OCI-M1 (cell line): ENCODE measurements at places on chromosomes 7 and 10.
A peak's percentile ranks its signal among the peaks of the same experiment; 100 is the strongest.

- DNase-seq = no peak
These were observed 6.4 kb downstream of the DPYSL4 start for GRCh38 chr10:132192991-132193665.

GRCh38 chr10:108204528-108205305 lies 1040.2 kb upstream of the SORCS1 start:
- DNase-seq = peak; percentile 84

DNA sequence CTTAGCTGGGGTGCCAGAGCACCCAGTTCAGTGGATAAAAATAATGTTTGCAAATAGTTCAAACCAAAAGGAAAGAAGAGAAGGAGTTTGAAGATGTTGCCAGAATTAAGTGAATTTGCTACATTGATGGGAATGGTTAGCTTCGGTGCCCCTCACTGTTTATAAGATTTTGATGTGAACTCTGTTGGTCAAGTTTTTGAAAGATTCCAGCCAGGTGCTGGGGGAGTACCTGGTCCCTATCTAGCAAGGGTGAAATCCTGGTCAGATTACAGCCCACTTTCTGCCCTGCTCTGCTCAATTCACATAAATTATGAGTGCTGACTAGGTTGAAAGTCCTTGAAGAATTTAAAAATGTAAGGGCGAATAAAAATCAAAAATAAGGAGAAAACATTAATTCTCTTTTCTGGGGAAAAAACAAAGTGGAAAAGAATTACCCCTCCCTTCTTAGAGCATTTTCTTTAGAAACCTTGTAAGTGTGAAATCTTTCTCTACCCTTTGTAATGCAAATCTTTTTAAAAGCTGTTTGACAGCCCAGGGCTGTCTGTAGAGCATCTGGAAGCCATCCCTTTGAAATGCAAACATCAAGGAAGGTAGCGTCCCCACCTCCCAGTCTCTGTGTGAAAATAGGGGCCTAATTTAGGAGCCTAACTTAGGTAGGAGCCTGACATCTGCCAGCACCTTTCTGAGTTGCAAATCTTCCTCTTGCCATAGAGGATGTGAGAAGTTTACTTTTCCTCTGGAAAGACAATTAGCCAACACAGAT lies 1.4 kb upstream of the GIMAP5 start:
- no peak for DNase-seq

GRCh38 chr7:6274743-6275142 lies 2.3 kb upstream of the CYTH3 start:
- DNase-seq = no peak

DNA sequence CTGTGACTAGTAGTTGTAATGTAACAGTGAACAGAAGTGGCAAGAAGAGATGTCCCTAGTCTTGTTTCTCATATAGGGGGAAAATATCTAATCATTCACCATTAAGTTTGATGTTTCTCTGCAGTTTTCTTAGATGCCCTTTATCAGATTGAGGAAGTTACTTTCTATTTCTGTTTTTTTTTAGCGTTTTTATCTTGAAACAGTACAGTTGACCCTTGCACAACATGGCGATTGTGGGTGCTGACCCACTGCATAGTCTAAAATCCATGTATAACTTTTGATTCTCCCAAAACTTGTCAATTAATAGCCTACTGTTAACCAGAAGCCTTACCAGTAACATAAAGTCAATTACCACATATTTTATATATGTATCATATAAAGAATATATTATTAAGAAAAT lies 192.0 kb downstream of the ADK start:
- peak; percentile 50 for DNase-seq

- no peak for DNase-seq
These were observed 5.9 kb upstream of the EBF3 start for GRCh38 chr10:129969911-129970464.

GRCh38 chr7:30260246-30260768 lies 24.1 kb upstream of the ZNRF2 start:
- DNase-seq = no peak

GRCh38 chr10:131636841-131637724 lies 263.7 kb upstream of the PPP2R2D start:
- no peak for DNase-seq

- no peak for DNase-seq
These were observed 60.0 kb downstream of the RALA start for GRCh38 chr7:39683216-39683845.

GRCh38 chr10:44380829-44381600 lies 3.9 kb downstream of the CXCL12 start:
- no peak for DNase-seq

- DNase-seq = no peak
These were observed 301.0 kb downstream of the PTEN start for GRCh38 chr10:88164471-88164870.

DNA sequence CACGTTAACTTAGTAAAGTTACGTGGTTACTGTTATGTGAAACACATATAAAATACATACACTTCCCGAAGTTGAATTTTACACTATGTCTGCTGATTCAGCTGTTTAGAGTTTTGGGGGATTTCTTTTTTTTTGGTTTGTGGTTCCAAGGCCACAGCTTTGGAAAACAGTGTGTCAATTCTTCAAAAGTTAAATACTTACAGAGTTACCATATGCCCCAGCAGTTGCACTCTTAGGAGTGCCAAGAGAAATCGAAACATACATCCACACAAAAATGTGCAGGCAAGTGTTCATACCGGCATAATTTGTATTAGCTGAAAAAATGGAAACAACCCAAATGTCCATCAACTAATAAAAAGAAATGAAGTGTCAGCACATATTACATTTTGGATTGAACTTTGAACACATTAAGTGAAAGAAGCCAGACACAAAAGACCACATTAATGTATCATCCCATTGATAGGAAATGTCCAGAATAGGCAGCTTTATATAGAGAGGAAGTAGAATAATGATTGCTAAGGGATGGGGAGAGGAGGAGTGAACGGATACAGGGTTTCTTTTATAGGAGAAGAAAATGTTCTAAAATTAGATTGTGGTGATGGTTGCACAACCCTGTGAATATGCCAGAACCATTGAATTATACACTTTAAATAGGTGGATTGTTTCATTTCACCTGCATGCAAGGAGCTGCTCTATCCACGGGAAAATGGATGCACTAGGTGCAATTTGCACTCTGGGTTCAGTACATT lies 17.6 kb downstream of the APBB1IP start:
- DNase-seq = peak; percentile 11

DNA sequence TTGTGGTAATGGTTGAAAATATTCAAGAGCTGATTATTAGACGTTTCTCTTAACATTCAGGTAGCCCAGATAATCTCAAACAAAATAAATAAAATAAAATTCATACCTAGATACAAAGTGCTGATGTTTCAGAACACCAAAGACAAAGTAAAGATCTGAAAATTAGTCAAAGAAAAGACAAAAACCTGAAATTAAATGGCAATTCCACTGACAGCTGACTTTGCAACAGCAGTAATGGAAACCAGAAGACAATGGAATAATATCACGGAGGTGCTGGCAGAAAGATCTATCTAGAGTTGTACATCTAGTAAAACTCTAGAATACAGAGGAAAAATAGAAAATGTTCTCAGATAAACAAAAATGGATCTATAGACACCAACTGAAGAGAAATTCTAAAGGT lies 58.0 kb upstream of the IKZF1 start:
- DNase-seq = peak; percentile 32

- peak; percentile 25 for DNase-seq
These were observed 100.5 kb downstream of the TACC2 start for GRCh38 chr10:122089311-122090017.

- no peak for DNase-seq
These were observed 142.1 kb upstream of the LANCL2 start for GRCh38 chr7:55223023-55223422.

- no peak for DNase-seq
These were observed 8.4 kb downstream of the LHPP start for GRCh38 chr10:124469956-124470484.
